ENCODE measurements at places on chromosomes 7 and 10.

DNA sequence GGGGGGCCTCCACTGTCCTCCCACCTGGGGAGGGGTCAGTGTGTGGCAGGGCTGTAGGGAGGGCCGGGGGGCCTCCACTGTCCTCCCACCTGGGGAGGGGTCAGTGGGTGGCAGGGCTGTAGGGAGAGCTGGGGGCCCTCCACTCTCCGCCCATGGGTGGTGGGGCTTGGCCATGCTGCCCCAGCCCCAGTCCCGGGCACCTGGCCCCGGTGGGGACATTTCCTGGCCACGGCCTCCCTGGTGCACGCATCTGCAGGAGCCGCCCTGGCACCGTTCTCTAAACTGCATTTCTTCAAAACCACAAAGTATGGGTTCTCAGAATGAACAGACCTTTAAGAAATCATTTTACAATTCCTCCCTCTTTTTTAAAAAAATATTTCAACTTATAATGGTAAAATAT is 89.3 kb upstream of the PDGFA start:
- DNase-seq, result no peak

- DNase-seq, result peak; percentile 38
Measured at GRCh38 chr10:63765126-63765525, 243.9 kb downstream of the REEP3 start.

GRCh38 chr10:101006593-101007098 is 7.0 kb downstream of the LZTS2 start:
- no peak for DNase-seq

DNA sequence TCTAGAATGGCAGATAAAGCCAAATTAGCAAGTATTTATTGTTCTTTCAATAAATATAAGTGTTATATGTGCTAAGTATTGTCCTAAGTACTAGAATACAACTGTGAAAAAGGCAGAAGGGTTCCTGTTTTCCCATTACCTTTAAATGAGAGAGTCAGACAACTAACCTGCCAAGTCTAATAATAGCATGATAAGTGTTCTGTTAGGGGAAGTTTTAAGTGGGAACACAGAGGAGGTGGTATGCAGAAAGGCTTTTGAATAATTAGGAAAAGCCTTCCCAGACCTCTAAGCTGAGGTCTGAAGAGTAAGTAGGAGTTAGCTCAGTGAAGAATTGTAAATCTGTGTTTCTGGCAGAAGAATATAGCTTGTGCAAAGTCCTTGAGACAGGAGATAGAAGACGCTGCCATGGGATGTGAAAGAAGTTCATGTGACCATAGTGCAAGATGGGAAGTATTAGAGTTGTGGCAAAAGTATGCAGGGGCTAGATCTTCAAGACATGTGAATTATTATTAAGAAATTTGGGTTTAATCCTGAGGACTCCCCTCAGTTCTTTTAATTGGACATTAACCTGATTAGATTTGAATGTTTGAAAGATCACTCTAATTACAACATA is 12.5 kb downstream of the SHOC2 start:
- DNase-seq, result no peak

DNA sequence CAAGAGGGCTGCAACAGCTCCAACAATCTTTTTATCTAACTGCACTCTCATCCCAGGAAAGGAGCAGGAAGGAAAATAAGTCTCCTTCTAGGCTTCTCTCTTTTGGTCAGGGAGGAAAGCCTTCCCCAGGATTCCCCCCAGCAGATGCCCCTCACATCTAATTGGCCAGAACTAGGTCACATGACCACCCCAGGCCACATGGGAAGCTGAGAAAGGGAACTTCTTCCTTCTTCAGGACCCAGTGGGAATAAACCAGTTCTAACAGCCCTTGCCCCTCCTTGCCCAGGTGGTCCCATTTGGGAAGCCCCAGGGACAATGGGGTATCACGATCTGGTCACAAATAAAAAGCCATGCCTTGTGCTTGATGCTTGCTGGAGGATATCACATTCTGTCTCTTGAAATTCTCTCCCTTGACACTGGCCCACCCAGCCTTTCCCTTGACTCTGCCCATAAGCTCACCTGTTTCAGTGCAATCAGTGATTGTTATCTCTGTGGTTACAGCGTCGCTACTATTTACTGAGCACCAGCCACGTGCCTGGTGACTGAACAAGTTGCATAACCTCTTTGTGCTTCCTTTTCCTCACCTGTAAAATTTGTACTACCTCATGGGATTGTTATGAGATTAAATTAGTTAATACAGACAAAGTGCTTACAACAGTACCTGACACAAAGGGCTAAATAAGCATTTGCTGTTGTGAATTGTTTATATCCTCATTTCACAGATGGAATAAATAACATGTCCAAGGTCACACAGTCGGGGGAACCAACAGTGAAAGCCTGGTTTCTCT is 9.0 kb upstream of the TACR2 start:
- no peak for DNase-seq

GRCh38 chr10:14481752-14482151 is 151.0 kb upstream of the FRMD4A start:
- no peak for DNase-seq

- DNase-seq, result no peak
Measured at GRCh38 chr10:119480667-119481066, 61.9 kb downstream of the RGS10 start.

DNA sequence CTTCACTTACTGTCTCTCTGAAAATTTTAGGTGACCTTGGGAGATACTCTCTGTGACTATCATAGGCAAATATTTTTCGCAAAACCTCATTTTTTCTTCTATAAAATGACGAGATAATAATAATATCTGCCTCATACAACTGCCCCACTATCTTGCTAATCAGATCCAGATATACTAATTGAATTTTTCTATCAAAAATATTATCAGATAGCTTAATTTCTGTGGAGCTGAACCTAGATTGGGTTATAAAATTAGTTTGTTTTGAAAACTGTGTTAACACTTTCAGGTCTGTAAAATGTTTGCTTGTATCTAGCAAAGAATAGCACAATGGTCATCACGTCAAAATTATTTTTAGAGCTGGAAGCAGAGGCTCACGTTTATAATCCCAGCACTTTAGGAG is 486.7 kb upstream of the LRRN3 start:
- DNase-seq, result no peak

- DNase-seq, result no peak
Measured at GRCh38 chr10:103492655-103493261, 747 bp upstream of the NEURL1 start.

GRCh38 chr7:135773464-135773863 is 24.9 kb upstream of the FAM180A start:
- DNase-seq, result no peak

- DNase-seq, result no peak
Measured at GRCh38 chr10:128178302-128178958, 52.2 kb upstream of the MKI67 start.

- DNase-seq, result no peak
Measured at GRCh38 chr10:18298256-18298655, 158.0 kb downstream of the CACNB2 start.

DNA sequence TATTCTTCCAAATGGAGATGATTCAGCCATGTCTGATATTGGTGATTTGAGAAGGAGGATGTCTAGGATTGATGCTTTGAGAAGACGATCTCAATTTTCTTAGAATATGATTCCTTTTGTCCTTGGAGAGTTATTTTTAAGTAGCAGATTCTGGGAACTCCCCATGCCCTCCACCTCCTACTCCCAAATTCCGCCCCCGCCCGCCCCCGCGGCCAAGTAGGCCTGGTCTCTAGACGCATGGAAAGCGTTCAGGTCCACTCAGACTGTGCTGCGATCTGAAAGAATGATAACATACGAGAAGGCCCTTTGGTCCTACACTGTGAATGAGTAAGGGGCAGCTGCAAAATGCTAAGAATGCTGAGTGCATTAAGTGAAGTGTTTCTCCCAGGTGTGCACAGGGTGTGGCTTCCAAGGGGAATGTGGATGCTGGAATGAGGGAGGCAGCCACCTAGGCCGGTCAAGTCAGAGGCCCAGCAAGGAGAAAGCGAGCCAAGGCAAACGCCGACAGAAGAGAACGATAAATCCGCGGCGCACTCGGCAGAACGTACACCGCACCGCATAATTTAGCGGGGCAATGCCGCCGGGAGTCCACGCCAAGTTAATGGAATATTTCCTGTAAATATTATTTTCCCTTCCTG is 142.3 kb downstream of the PRPF18 start:
- no peak for DNase-seq

GRCh38 chr7:73638911-73639310 is 14.6 kb upstream of the MLXIPL start:
- DNase-seq, result no peak

DNA sequence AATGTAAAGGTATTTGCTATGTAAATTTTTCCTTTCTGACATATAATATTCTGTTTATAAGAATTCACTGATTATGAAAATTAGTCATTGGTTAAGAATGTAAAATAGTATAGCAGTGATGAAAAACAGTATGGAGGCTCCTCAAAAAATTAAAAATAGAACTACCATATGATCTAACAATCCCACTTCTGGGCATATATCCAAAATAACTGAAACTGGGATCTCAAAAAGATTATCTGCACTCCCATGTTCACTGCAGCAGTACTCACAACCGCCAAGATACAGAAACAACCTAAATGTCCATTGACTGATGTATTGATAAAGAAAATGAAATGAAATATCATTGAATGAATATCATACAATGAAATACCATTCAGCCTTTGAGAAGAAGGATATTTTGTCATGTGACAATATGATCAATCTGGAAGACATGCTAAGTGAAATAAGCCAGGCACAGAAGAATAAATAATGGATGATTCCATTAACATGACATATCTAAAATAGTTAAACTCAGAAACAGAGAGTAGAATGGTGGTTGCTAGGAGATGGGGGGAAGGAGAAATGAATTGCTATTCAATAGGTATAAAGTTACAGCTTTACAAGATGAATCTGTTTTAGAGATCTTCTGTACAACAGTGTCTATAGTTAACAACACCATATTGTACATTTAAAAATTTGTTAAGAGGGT is 14.0 kb downstream of the C10orf88 start:
- peak; percentile 85 for DNase-seq

DNA sequence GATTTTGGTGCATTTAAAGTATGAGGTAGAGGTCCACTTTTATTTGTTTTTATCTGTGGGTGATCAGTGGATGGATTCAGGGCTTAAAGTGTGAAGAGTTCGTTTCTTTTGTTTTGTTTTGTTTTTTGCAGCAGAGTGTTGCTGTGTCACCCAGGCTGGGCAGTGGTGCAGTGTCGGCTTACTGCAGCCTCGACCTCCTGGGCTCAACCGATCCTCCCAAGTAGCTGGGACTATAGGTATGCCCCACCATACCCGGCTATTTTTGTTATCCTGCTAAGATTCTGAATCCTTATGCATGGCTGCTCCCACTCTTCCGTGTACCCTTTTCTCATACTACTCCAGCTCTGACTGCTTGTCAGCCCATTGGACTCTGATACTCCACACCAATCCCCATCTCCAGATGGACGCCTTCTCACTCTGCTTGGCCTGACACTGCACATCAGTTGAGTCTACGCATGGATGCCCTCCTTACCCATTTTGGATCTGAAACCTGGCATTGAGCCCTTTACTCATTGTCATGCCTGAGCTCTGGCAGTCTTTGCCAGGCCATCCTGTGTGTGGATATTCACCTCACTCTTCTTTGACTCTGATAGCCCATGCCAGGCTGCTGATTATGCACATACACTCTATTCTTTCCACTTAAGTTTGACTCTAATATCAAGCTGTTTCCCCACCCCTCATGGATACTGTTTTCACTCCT is 119.5 kb downstream of the CCSER2 start:
- no peak for DNase-seq

GRCh38 chr7:142584765-142585164 is 164.5 kb upstream of the PRSS1 start:
- no peak for DNase-seq

- no peak for DNase-seq
Measured at GRCh38 chr10:92267343-92267742, 23.5 kb downstream of the CPEB3 start.

GRCh38 chr7:141231018-141231792 is 157.3 kb downstream of the TMEM178B start:
- no peak for DNase-seq

DNA sequence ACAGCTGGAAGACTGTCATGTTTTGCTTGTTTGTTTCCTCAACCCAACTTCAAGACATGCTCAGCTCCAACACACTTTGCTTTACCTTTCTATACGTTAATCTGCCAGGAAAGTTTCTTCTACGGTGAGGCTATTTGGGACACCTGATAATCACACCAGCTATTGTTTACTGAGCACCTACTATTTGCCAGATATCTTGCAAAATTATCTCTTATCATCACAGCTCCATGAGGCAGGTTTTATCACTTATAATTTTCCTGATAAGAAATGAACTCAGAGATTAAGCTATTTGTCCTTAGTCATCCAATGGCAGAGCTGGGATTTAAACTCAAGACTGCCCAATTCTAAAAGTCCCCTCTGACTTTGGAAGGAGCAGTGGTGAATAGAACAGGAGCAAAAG is 117.4 kb downstream of the CREB5 start:
- no peak for DNase-seq

- DNase-seq, result no peak
Measured at GRCh38 chr7:44385434-44386138, 60.2 kb upstream of the CAMK2B start.

GRCh38 chr7:94823947-94824346 is 83.4 kb upstream of the PPP1R9A start:
- DNase-seq, result peak; percentile 88

GRCh38 chr7:120828528-120828927 is 29.4 kb downstream of the TSPAN12 start:
- no peak for DNase-seq

DNA sequence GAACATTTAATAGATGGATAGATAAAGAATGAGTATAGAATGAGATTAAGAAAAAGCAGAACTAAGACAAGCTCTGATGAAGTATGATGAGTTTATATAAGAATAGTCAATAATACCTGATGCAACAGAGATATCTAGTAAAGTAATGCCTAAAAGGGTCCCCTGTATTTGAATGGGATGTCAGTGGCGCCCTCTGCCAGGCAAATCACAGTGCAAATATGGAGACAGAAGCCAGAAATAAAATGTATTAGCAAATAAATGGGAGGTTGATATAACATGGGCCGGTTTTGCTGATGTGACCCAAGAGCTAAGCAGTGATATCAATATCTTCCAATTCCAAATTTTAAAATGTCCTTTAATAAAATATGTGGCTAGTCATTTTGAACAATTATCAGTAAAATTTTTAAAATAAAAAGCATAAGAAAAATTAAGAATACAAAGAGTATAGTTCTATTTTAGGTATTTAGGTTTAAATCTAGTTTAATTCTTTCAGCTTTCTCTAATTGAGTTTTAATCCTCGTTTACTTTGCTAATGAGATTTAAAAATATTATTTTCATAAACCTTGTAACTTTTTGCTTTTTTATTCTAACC is 62.6 kb downstream of the ADK start:
- DNase-seq, result peak; percentile 72

DNA sequence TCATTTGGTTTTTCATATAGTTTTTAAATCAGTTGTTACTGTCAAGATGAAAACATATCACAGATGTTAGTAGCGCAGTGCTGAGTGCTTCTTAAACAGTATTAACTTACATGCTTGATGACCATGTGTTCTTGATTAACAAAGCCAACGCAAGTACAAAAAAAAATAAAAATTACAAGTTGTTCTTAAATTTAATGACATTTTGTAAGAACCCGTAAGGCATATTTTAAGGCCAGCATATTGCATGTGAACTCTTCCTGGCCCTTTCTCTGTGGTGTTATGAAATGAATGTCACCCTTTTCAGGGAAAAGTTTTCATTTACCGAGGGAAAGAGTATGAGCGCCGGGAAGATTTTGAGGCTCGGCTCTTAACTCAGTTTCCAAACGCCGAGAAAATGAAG is 140.4 kb upstream of the NPS start:
- DNase-seq, result peak; percentile 35

Data from fibroblast of upper back skin (primary cell).